GM23248 (cell line): ENCODE measurements at places on chromosomes 1 and 21. TPM values are rescaled to one million over a fixed set of nuclear protein-coding genes. Genes with fewer than 3 reads are reported as not detected.

Gene CHI3L2
- not detected in 2 replicates for total RNA-seq

Gene FMO5
- total RNA-seq = 1.8 and 4.9 TPM in 2 replicates

Gene RGL1
- total RNA-seq = 8.6 and 13.4 TPM in 2 replicates

Gene SPATA1
- total RNA-seq = not detected in 2 replicates

Gene EFNA1
- total RNA-seq = not detected in 2 replicates

Gene USH2A
- under 0.01 TPM in 1 of 2 replicates, not detected in the other for total RNA-seq

Gene CFHR5
- not detected in 2 replicates for total RNA-seq

Gene RPE65
- total RNA-seq = not detected in 2 replicates

Gene CDK18
- total RNA-seq = not detected in 2 replicates

Gene CFHR4
- total RNA-seq = not detected in 2 replicates

Gene ADCY10
- 0.11 TPM in 1 of 2 replicates, not detected in the other for total RNA-seq

GRCh38 chr21:44952929-44953627 is 13.2 kb downstream of the SLX9 start:
- H3K27ac ChIP-seq = no peak overlapping the region
- DNase-seq = no peak
- no peaks in the 10 kb centered on the region for H3K4me1 ChIP-seq
- no peak overlapping the region for H3K4me3 ChIP-seq
- no peaks in the 10 kb centered on the region for H3K27me3 ChIP-seq

GRCh38 chr21:42025376-42026081 is 15.4 kb upstream of the ZBTB21 start:
- peak overlapping the region; percentile 19; the same call in 1 of the 2 replicates for H3K27ac ChIP-seq
- DNase-seq = peak; percentile 92
- no peaks in the 10 kb centered on the region for H3K27me3 ChIP-seq
- no peaks in the 10 kb centered on the region for H3K36me3 ChIP-seq
- H3K4me3 ChIP-seq = no peak overlapping the region
- peaks cover 9% of the 10 kb centered on the region; the same call in 1 of the 2 replicates for H3K4me1 ChIP-seq

- no peak overlapping the region for H3K27ac ChIP-seq
- H3K4me1 ChIP-seq = no peaks in the 10 kb centered on the region
- DNase-seq = no peak
- no peak overlapping the region for H3K4me3 ChIP-seq
- peaks cover 3% of the 10 kb centered on the region; the same call in 1 of the 2 replicates for H3K27me3 ChIP-seq
These were observed 95.7 kb downstream of the FASLG start for GRCh38 chr1:172754609-172755008.

- H3K36me3 ChIP-seq = no peaks in the 10 kb centered on the region
- no peak overlapping the region for H3K27ac ChIP-seq
- no peak overlapping the region for H3K4me3 ChIP-seq
- DNase-seq = peak; percentile 63
- no peaks in the 10 kb centered on the region for H3K4me1 ChIP-seq
These were observed 12.3 kb downstream of the OR2T11 start for GRCh38 chr1:248622570-248623001.

GRCh38 chr1:7224644-7225043 is 439.4 kb downstream of the CAMTA1 start:
- H3K27me3 ChIP-seq = no peaks in the 10 kb centered on the region
- H3K4me3 ChIP-seq = no peak overlapping the region
- H3K27ac ChIP-seq = no peak overlapping the region
- DNase-seq = no peak
- H3K36me3 ChIP-seq = no peaks in the 10 kb centered on the region

- H3K36me3 ChIP-seq = no peaks in the 10 kb centered on the region
- no peak overlapping the region for H3K27ac ChIP-seq
- H3K4me3 ChIP-seq = no peak overlapping the region
- peaks cover 18% of the 10 kb centered on the region for H3K4me1 ChIP-seq
- H3K27me3 ChIP-seq = no peaks in the 10 kb centered on the region
- DNase-seq = peak; percentile 18
These were observed 138.3 kb upstream of the DUSP10 start for GRCh38 chr1:221880182-221880581.

DNA sequence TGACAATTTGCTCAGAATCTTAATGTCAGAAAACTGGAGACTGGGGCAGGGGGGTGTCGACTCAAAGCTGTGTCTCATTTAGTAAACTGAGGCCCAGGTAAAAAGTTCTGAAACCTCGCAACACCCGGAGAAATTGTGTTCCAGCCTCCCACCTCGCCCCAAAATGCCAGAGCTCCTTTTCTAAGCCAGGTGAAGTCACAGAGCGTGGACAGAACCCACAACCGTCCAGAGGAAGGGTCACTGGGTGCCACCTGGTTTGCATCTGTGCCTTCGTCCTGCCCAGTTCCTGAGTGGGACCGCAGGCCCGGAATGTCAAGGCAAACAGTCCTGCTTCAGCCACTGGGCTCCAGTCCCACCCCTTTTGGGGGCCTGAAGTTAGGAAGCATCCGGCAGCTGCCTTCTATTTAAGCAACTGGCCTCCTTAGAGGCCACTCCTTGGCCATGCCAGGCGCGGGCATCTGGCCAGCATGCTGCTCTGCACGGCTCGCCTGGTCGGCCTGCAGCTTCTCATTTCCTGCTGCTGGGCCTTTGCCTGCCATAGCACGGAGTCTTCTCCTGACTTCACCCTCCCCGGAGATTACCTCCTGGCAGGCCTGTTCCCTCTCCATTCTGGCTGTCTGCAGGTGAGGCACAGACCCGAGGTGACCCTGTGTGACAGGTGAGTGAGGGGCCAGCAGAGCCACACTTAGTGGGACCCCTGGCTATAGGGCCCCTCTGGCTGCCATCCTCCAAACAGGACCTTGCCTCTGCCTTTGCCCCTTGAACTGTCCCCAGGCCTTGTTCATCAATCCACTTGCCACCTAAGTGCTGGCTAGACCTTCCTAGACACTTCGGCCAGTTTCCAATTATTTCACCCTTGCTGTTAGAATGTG is at the start of gene TAS1R1:
Gene TAS1R1, plus strand, starts transcription at position 401 of the 872 bp plus-strand sequence. Its CDS starts 67 bp downstream, at position 468.
- peak within 1 kb of the TSS; percentile 99 for H3K4me3 ChIP-seq
- no peaks in the 10 kb centered on the region for H3K27me3 ChIP-seq
- H3K36me3 ChIP-seq = no peaks in the 10 kb centered on the region
- peak; percentile 35 for DNase-seq
- peaks cover 9% of the 10 kb centered on the region for H3K4me1 ChIP-seq

GRCh38 chr1:223872308-223872901 is 26.7 kb upstream of the TP53BP2 start:
- H3K27ac ChIP-seq = no peak overlapping the region
- peaks cover 14% of the 10 kb centered on the region for H3K27me3 ChIP-seq
- H3K4me1 ChIP-seq = no peaks in the 10 kb centered on the region
- no peak overlapping the region for H3K4me3 ChIP-seq
- no peaks in the 10 kb centered on the region for H3K36me3 ChIP-seq

- no peaks in the 10 kb centered on the region for H3K36me3 ChIP-seq
- no peak overlapping the region for H3K27ac ChIP-seq
- H3K4me3 ChIP-seq = no peak overlapping the region
- peak; percentile 12 for DNase-seq
- 0 out of 2 replicates have a peak, but pooled peaks cover 4% of the 10 kb centered on the region for H3K27me3 ChIP-seq
These were observed 39.0 kb upstream of the USH2A start for GRCh38 chr1:216462066-216462775.

DNA sequence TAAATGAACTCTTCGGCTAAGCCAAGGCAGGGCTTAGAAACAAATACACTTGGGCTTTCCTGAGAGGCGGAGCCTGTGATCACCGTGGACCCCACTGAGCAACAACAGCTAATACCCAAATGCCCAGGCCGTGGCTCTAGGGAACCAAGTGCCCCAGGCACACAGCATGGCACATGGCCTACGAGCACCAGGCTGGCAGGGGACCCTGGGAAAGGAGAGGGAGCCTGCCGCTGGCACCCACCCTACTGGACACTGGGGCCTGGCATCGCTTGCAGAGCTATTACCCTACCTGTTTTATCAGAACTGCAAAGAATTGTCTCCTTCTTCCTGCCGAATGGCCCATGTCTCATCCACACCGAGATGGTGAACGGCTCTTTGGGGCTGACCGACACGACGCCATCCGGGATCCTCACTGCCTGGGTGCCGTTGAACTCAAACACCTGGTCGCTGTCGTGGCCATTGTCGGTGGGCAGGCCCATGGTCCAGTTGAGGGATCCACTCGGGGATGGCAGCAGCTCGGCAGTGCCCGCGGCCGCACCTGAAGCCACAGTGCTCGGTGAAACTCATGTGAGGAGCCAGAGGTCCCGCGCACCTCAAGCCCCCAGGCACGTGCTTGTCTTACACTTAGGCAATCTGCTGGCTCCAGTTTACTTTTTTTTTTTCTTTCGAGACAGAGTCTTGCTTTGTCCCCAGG is 79.5 kb downstream of the CLSTN1 start:
- H3K27ac ChIP-seq = no peak overlapping the region
- H3K36me3 ChIP-seq = peaks cover 22% of the 10 kb centered on the region
- H3K27me3 ChIP-seq = no peaks in the 10 kb centered on the region
- no peak for DNase-seq
- no peaks in the 10 kb centered on the region for H3K4me1 ChIP-seq
- H3K4me3 ChIP-seq = no peak overlapping the region

DNA sequence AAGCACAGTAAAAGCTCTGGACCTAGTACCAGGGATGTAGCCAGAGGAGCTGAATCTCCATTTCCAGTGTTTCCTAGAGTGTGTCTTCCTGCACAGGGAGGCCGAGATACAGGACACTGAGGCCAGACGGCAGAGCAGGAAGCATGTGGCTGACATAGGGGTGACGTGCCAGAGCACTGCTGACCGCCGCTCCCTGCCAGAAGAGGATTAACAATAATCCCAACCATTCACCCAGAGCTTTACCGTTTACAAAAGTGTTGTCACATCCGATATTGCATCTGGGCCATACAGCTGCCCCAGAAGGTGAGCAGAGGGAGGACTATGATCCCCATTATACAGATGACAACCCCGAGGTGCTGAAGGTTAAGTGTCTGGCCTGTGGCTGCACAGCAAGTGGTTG is 5.8 kb upstream of the CLDN19 start:
- H3K4me3 ChIP-seq = no peak overlapping the region
- H3K27ac ChIP-seq = no peak overlapping the region
- H3K4me1 ChIP-seq = no peaks in the 10 kb centered on the region

GRCh38 chr1:111597426-111597825 is 22.2 kb upstream of the RAP1A start:
- no peak overlapping the region for H3K27ac ChIP-seq
- no peak overlapping the region for H3K4me3 ChIP-seq
- H3K36me3 ChIP-seq = no peaks in the 10 kb centered on the region
- no peaks in the 10 kb centered on the region for H3K27me3 ChIP-seq
- peak; percentile 54 for DNase-seq

DNA sequence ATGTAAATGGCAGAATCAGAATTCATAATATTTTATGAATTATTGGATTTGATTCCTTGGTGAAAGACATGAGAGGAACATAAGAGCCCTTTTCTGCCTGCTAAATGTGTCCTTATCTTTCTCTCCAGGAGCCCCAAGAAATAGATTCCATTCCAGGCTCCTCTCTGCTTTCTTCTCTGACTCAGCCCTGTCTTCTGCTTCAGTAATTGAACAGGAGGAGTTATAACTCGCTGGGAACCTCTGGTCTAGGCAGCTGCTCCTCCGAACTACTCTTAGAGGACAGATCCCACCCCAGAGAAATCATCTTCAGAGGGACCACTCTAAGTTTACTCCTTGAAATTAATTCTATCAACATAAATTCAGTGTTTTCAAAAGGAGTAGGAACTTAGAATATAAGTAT is 78.4 kb downstream of the RGS21 start:
- no peak overlapping the region for H3K4me3 ChIP-seq
- H3K27ac ChIP-seq = no peak overlapping the region
- H3K36me3 ChIP-seq = no peaks in the 10 kb centered on the region
- no peak for DNase-seq
- no peaks in the 10 kb centered on the region for H3K4me1 ChIP-seq

- no peaks in the 10 kb centered on the region for H3K27me3 ChIP-seq
- H3K4me1 ChIP-seq = peaks cover 32% of the 10 kb centered on the region
- DNase-seq = peak; percentile 6
- H3K36me3 ChIP-seq = no peaks in the 10 kb centered on the region
- no peak overlapping the region for H3K4me3 ChIP-seq
These were observed 26.9 kb upstream of the DPYD start for GRCh38 chr1:97947695-97948094.

GRCh38 chr1:18282851-18283600 is 175.4 kb downstream of the IGSF21 start:
- H3K27me3 ChIP-seq = no peaks in the 10 kb centered on the region; the same call in 1 of the 2 replicates
- no peaks in the 10 kb centered on the region for H3K4me1 ChIP-seq
- DNase-seq = no peak

GRCh38 chr1:34863501-34863900 is 4.0 kb upstream of the SMIM12 start:
- no peak for DNase-seq
- no peaks in the 10 kb centered on the region for H3K36me3 ChIP-seq
- peaks cover 3% of the 10 kb centered on the region for H3K4me1 ChIP-seq
- no peak overlapping the region for H3K27ac ChIP-seq

DNA sequence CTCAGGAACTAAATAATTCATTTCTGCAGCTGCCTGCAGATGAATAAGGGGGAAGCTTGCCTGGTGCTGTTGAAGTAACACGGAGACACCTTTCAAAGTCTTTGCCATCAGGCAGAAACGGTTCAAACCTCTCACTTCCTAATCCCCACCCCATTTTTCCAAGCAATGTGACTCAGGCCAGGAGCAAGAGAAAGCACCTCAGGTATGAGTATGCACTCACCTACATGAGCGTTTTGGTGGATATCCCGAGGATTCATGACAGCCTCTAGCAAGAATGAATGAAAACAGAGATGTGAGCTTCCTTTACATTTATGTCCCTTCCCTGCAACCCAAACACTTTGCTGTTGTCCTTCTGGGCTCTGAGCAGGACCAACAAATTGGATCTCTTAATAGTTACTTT is 63.4 kb upstream of the LAX1 start:
- peaks cover 69% of the 10 kb centered on the region for H3K36me3 ChIP-seq
- H3K27ac ChIP-seq = no peak overlapping the region
- DNase-seq = no peak
- H3K4me3 ChIP-seq = no peak overlapping the region
- H3K4me1 ChIP-seq = peaks cover 4% of the 10 kb centered on the region; the same call in 1 of the 2 replicates

DNA sequence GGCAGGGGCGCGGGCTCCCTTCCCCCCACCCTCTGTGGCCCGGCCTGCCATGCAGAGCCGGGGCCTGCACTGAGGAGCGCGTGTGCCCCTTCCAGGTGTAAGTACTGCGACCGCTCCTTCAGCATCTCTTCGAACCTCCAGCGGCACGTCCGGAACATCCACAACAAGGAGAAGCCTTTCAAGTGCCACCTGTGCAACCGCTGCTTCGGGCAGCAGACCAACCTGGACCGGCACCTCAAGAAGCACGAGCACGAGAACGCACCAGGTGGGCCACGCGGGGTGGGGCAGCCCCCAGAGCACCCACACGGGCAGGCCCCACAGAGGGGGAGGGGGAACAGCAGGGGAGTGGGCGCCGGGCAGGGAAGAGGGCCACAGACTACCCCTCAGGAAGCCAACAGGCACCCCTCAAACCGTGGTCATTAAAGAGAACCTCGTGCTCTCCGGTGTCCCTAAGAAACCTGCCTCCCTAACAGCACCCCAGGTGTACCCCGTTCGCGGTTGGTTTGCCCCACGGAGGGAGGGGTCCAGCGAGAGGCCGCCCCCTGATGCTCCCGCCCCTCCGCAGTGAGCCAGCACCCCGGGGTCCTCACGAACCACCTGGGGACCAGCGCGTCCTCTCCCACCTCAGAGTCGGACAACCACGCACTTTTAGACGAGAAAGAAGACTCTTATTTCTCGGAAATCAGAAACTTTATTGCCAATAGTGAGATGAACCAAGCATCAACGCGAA is 28.8 kb upstream of the ARHGEF16 start:
- H3K36me3 ChIP-seq = no peaks in the 10 kb centered on the region
- DNase-seq = no peak
- no peaks in the 10 kb centered on the region for H3K4me1 ChIP-seq
- H3K27ac ChIP-seq = no peak overlapping the region
- peaks cover 21% of the 10 kb centered on the region for H3K27me3 ChIP-seq
